ENCODE measurements at places on chromosomes 1 and 21.

GRCh38 chr1:8518490-8518801, 200.5 kb downstream of the SLC45A1 start:
- DNase-seq = no peak

- no peak for DNase-seq
Measured at GRCh38 chr1:11541956-11542355, 63.0 kb downstream of the DISP3 start.

- DNase-seq = no peak
Measured at GRCh38 chr21:43719748-43720538, 1.0 kb downstream of the PDXK start.

GRCh38 chr1:154784924-154785531, 85.1 kb downstream of the KCNN3 start:
- no peak for DNase-seq

- no peak for DNase-seq
Measured at GRCh38 chr1:59926381-59927123, at the start of gene CYP2J2. Gene CYP2J2 (minus strand): TSS chr1:59926773. CDS start chr1:59926746, 27 bp downstream.

- DNase-seq = no peak
Measured at GRCh38 chr21:32978331-32979270, 47.1 kb upstream of the OLIG2 start.

DNA sequence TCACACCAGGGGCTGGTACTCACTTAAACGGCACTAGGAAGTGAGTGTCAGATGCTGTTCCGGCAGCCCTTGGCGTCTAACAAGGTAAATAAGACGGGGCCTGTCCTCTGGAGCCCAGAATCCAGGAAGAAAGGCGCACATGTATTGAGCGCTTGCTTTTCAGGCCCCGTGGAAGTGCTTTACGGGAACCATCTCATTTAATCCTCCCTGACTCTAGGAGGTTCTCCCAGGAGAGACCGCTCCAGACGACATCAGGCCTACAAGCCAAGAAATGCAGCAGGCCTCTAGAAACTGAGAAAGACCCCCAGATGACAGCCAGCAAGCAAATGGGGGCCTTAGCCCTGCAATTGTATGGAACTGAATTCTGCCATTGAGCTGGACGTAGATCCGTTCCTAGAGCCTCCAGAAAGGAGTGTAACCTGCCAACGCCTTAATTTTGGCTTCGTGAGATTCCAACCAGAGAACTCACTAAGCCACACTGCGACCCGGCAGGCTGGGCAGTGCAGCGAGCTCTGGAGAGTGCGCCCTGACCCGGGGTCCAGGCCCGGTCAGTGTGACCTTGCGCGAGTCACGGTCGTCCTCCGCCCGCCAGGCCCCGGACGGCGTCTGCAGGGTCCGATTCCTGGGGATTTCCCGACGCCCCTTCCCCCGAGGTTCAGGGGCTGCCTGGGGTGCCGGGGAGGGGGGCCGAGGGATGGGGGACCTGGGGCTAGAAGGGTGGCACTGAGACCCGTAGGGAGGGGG, 532 bp upstream of the MANEAL start:
- DNase-seq = no peak

DNA sequence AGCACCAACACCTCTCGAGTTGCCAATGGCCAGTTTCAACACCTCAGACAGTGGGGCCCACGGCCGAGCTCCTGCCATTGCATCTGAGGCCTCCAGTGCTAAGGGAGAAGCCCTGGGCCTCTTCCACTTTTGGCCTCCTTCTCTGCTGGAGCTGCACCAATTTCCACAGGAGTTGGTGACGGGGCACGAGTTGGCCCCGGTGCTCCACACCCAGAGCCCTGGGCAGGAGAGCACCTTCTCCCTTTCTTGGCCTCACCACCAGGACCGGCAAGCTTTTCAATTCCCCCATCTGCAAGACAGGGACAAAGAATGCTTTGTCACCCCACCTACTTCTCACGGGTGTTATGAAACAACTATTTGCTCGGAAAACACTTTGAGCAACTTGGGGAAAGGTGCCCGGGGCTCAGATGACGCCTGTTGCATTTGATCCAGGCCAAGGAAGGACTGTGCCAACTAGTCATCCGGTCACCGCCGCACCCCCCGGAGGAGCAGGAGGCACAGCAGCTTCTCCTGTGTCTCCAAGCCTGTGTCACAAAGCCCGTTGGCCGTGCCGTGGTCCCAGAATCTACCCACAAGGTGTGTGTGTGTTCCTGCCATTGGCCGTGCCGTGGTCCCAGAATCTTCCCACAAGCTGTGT, 55.2 kb downstream of the TOMM20 start:
- no peak for DNase-seq

DNA sequence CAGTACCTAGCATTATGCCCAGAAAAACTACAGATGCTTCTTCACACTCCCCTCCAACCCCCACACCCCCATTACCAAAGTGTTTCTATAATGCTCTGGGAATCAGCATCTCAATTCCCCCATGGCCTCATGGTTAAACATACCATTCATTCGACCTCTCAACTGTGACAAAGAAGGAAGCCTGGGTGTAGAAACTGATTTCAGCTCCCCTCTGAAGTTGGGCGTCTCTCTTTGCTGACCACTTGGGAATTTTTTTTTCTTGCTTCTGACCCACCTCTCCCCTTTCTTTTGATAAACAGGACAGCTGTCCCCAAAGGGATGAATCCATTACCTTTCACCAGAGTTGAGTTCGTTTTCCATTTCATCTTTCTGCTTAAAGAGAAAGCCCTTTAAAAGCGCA, 116.4 kb upstream of the HOOK1 start:
- DNase-seq = no peak

DNA sequence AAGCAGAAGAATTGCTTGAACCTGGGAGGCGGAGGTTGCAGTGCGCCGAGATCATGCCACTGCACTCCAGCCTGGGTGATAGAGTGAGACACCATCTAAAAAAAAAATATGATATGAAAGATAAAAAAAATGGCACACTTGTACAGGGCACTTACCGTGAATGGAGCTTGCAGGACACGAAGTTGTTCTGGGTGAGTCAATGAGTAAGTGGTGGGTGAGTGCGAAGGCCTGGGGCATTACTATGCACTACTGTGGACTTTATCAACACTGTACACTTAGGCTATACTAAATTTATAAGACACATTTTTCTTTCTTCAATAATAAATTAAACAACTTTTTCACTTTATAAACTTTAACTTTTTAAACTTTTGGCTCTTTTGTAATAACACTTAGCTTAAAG, 37.0 kb downstream of the TNFRSF8 start:
- no peak for DNase-seq

- no peak for DNase-seq
Measured at GRCh38 chr1:118995312-118996016, 7.3 kb upstream of the TBX15 start.

GRCh38 chr1:44664730-44665370, 9.4 kb downstream of the TMEM53 start:
- DNase-seq = no peak

GRCh38 chr1:25906644-25907300, 553 bp upstream of the STMN1 start:
- no peak for DNase-seq

- no peak for DNase-seq
Measured at GRCh38 chr1:230308039-230308438, 118.1 kb downstream of the PGBD5 start.

DNA sequence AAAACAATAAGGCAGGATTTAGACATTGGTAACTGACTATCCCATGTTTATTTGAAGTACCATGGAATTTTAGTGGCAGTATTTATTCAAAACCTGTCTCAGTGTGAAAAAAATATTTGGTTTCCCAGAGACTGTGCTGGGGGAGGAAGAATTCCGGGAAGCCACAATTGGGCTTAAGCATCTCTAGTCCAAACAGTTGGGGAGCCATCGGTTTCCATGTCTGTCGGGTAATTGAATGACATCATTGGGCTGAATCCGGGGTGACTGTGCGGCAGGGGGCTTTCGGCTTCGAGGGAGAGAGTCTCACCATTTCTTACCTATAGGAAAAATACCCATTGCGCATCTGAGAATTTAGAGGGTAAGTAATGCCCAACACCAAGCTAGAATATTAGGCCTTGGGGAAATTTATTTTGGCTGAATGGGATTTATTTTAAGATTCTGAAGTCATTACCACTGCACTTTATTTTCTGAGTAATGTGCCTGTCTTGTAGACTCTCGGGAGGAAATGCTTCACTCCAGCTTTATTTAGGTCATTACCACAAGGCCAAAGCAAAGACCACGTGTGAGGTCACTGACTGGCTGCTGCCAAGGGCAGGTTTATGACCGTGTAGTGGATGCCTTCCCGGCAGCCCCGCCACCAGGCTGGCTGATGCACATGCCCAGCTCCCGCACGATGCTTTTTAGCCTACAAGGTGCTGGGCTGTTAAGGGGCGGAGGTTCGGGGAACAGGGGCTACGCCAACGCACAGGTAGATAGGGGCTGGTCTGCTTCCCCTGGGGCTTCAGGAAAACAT, 23.1 kb upstream of the UMODL1 start:
- DNase-seq = no peak

DNA sequence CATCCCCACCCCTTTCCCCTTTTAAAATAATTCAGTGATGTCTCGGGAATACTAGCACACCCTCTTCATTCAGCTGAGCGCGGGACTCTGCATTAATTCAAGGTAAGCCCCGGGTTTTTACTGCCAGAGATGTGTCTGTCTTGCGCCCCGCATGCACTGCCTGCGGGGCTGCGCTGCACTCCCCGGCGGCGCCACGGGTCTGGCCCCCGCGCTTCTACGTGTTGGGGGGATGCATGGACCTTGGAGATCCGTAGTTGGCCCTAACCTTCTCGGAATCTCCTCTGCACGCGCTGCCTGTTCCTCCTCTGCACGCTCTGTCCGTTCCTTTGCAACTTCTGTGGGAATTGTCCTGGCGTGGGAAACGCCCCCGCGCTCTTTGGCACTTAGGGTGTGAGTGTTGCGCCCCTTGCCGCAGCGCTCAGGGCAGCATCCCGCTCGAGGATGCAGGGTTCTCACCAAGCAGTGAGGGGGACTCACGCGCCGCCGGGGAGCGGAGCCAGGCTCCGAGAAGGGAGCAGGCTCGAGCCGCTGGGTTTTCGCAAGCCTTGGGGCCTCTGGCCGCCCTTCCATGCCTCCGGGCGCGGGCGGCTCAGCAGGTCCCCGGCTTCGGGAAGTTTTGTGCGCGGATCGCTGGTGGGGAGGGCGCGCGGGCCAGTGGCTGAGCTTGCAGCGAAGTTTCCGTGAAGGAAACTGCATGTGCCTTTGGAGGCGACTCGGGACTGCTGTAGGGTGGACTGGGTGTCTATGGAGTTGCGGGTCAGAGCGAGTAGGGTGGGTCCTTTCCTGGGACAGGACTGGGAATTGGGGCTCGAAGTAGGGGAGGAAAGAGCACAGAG, 165.1 kb upstream of the CACNA1E start:
- DNase-seq = no peak
